ENCODE measurements at places on chromosomes 3 and 15.

GRCh38 chr3:112078125-112079083 lies 7.8 kb upstream of the C3orf52 start:
- no peak for DNase-seq

GRCh38 chr3:71607364-71607763 lies 23.8 kb upstream of the FOXP1 start:
- no peak for DNase-seq

- DNase-seq, result no peak
These were observed 65.8 kb downstream of the PEAK1 start for GRCh38 chr15:77354063-77354462.

DNA sequence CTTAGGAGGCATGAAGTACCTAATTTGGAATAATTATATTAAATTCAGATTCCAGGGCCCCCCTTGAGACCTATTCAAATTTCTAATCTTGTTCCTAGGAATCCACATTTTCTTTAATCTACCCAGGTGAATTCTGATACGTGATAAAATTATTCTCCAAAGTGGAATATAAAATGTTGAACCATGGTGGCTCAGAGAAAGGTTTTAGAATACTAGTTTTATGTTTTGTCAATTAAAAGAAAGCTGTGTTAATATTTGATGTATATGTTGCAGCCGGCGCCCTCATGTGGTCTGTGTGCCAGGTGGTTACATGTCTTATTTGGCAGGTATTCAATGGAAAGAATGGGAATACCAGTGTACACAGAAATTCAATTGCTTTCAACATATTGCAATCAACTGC lies 321.8 kb downstream of the FEZF2 start:
- no peak for DNase-seq

DNA sequence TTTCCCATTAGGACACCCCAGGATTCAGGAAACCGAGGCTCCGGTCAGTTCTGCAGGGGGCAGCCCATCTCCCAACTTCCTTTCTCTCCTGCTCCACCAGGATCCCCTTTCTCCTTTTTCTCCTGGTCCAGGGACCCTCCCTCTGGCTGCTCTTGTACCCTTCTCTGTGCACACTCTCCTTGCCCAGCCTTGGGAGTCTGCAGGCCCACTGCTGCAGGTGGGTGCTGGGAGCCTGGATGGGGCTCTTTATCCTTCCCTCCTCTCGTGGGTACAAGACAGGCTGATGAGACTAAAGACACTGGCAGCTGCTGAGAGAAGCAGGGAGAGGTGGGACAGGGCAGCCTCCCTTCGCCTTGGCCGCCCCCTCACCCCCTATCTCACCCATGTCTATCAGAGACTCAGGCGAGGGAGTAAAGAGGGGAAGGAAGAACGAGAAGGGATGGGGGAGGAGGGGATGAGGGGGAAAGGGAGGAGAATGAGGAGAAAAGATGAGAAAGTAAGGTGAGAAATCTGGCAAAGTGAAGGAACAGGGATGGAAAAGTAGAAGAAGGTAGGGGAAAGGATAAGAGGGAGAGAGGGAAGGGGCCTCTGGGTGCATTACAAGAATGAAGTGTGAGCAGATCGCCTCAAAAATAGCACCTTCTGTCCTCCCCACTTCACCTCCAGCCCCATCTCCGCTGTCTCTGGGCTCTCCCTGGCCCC lies 45.2 kb downstream of the ITGA11 start:
- no peak for DNase-seq

GRCh38 chr3:189270248-189270832 lies 98.6 kb downstream of the TPRG1 start:
- DNase-seq, result no peak

GRCh38 chr3:13040361-13041074 lies 32.7 kb downstream of the IQSEC1 start:
- DNase-seq, result no peak

DNA sequence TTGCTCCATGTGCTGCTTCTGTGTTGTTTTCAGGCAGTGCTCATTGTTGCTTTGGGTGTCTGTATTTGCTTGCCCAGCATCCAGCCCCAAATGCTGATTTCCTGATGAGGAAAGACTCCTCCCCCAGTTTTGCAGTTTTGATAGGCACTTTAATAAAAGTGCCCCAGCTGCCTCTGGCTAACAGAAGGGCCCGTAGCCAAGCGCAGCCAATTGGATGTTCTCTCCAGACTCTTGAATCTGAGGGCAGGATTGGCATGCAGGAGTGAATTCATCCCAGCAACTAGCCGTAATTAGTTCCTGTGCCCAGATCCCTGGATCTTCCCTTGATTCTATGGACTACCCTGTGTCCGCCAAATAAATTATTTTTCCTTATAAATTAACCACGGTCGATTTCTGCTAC lies 14.8 kb upstream of the SEMA5B start:
- no peak for DNase-seq

DNA sequence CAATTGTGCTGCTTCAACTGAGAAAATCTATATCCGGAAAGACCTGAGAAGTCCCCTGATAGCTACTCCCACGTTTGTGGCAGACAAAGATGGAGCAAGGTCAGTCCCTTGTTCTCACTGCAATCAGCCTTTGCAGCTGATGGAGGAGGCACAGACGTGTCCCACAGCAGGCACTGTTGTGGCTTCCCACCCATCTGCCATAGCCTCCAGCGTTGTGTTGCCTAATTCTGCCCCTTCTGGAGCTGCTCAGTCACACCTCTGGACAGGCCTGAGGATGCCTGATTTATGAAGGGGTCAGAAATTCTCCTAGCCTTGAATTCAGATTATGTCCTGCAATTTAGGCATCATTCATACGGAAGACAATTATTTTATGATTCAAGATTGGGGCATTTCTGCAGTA lies 41.9 kb downstream of the MRPS25 start:
- no peak for DNase-seq

DNA sequence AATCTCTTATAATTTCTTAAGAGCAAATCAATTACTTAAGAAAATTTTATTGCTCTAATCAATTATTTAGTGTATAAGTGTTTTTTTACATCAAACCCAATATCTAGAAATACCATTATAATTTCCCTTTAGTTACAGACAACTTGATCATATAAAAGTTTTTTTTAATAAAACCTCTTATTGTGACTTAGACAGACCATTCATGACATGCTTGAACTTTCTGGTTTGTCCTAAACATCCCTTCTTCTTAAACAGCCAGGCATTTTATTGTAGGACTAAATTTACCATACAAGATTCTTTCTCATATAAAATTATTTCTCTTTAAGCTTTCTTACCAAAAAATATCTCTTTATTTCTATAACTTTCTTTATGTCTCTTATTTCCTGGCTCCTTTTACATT lies 164.5 kb downstream of the SUCNR1 start:
- no peak for DNase-seq

GRCh38 chr3:66029443-66029842 lies 9.3 kb downstream of the MAGI1 start:
- no peak for DNase-seq

- DNase-seq, result no peak
These were observed 707.1 kb upstream of the CFAP20DC start for GRCh38 chr3:59756934-59757333.

GRCh38 chr3:60188803-60189202 lies 1062.4 kb downstream of the FHIT start:
- no peak for DNase-seq

DNA sequence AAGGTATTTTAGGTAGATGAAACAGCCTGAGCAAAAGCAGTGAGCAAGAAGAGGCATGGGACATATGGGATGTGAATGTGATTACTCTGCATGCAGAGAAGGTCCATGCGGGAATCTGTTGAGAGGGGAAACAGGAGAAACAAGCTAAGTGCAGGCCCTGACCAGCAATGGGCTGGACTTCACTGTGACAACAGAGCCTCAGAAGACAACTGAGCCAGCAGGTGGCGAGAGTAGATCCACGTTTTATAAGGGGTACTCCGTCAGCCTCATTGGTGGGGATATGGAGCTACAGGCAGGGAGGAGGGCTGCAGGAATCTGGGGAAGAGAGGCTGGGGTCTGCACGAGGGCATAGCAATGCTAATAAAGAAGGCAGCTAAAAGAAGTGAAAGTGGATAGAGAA lies 405.9 kb upstream of the LMCD1 start:
- no peak for DNase-seq

DNA sequence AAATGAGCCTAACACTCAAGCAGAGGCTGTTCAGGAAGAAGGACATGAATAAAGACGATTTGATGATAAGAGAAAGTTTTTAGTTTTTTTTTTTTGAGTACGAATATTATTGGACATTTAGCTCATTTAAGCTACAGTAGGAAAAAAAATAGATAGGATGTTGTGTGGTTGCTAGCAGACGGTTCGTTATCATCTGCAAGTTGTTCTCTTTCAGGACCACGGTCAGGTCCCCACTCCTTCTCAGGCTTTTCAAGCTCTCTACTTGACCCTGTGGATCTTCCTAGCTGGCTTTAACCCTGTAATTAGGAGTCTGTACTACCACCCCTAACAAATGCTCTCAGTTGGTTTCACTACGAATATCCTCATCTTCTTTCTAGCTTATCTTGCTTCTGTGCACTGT lies 1.1 kb downstream of the KCNH8 start:
- no peak for DNase-seq

DNA sequence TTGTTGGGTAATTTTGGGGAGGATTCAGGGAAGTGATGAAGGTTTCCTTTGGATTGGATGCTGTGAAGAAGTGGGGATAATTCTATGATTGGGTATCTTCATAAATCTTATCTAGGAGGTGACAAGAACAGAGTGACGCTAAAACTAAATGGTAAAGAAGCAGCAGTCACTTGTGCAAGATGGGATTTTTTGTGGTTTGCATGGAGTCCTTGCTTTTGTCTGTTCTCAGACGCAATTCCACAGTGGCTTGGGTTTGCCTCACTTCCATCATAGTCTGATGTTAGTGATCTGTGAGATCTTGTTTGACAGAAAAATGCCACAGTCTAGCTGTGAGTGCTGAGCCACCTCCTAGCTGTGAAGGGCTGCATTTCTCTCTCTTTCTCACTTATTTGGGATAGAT lies 26.9 kb downstream of the GTF2E1 start:
- DNase-seq, result no peak

- no peak for DNase-seq
These were observed 316.6 kb upstream of the TGFBR2 start for GRCh38 chr3:30289766-30290165.

DNA sequence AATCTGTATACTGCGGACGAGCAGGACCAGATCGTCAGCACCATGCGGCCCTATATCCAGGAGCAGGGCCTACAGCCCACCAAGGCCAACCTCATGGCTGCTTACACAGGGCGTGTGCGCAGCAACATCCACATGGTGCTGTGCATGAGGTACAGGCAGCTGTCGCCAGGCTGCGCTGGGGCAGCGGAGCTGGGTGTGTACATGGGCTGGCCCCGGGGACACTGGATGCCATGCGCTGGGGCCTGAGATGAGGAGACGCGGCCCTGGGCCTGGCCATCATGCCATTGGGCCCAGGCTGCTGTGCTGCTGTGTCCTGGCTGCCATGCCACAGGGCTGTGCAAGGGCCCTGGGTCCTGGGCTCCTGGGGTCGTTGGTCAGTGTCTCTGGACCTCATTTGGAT lies 61.5 kb downstream of the SEMA3G start:
- DNase-seq, result no peak

GRCh38 chr3:173945170-173945569 lies 547.6 kb downstream of the NLGN1 start:
- DNase-seq, result no peak

DNA sequence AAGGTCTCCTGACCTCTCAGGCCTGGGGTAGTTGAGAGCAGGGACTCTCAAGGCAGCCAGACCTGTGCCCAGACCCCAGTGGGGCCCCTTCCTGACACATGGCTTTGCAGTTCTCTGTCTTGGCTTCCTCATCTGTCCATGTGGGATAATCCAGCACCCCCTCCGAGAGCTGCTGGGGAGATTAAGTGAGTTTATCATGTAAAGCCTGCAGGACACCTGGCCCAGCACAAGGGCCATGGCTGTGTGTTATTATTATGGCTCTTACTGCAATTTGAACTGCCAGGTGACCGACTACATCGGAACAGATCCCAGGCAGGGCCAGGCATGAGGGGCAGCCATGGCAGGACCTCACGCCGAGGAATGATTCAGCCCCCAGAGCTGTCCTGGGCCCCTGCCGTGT lies 12.6 kb downstream of the DUSP7 start:
- DNase-seq, result no peak

- DNase-seq, result no peak
These were observed 282.5 kb upstream of the EPHA3 start for GRCh38 chr3:88824666-88825564.

DNA sequence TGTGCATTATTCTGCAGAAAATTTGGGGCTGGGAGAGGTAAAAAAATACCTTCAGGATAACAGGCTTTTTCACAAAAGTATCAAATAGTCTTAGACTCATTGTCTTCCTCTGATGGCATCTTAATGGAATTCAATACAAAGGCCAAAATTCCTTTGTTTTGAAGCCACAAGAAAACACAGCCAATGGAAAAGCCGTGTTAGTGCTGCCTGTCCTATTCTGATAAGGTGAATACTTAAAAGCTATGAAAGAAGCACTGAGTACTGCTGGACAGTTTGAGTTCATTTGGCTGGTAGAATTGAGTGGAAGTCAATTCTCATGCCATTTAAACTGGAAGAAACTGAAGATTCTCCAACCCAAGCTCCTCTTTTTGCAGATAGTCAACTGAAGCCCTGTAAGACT lies 395.3 kb upstream of the TPRG1 start:
- DNase-seq, result no peak

DNA sequence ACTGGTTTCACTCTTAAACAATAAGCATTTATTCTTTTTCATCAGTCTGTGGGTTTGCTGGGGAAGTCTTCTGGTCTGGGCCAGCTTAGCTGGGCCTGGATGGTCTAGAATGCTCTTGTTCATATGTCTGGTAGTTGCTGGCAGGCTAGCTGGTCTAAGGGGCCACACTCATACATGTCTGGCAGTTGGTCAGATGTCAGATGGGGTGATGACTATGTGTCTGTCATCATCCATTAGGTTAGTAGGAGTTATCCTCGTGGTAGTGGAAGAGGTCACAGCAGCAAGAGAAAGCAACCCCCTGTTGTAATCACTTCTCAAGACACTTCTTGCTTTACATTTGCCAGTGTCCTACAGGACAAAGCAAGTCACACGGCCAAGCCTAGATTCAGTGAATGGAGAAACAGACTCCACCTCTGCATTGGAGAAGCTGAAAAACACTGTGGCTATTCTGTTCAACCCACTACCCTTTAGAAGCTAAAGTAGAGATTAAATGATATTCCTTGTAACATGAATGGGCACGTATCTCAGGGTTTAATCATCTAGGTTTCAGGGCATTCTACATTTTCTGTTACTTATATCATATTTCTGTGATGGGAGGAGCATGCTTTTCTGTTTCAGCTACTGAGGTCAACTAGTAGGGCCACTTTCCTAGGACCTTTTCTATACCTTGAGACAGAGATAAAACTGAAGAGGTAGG lies 5.5 kb upstream of the ARID3B start:
- DNase-seq, result no peak
